ENCODE measurements at places on chromosomes 7 and 10. TPM values are rescaled to one million over a fixed set of nuclear protein-coding genes. Genes with fewer than 3 reads are reported as not detected.

The NPSR1 gene
- total RNA-seq, result not detected

The IL15RA gene
- total RNA-seq, result 3.6 TPM

The WNT8B gene
- total RNA-seq, result not detected

The PDE6C gene
- total RNA-seq, result not detected

The ABCC2 gene
- 0.92 TPM for total RNA-seq

The SLC26A3 gene
- total RNA-seq, result not detected

The NKX1-2 gene
- 5.5 TPM for total RNA-seq

The C10orf62 gene
- total RNA-seq, result not detected

The SORCS3 gene
- total RNA-seq, result not detected

The FEZF1 gene
- not detected for total RNA-seq

The TMEM270 gene
- not detected for total RNA-seq

The PLEKHA1 gene
- total RNA-seq, result 54.8 TPM
